Muscle of arm (tissue), 14 donors: ENCODE measurements at places on chromosomes 16 and 17.
A peak's percentile ranks its signal among the peaks of the same experiment; 100 is the strongest.

DNA sequence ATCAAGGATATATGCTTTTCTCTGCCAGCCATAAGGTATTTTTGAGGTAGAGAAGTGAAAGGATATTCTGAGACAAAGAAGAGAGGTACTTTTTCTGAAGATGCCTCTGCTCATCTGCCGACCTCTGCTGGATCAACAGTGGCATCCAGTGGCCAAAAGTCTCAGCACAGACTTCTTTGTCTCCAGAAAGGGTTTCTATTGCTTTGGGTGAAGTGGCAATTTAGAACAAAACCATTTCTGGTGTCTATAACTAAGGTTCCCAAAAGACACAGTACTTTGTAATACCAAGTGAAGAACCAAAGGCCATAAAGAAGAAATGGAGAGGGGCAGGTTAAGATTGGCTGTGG lies 155.2 kb upstream of the C17orf78 start:
- peak; percentile 12 for DNase-seq

GRCh38 chr17:17077101-17077500 lies 34.8 kb downstream of the MPRIP start:
- DNase-seq, result no peak

GRCh38 chr16:2090777-2091546 lies 43.2 kb downstream of the TSC2 start:
- DNase-seq, result peak; percentile 57

DNA sequence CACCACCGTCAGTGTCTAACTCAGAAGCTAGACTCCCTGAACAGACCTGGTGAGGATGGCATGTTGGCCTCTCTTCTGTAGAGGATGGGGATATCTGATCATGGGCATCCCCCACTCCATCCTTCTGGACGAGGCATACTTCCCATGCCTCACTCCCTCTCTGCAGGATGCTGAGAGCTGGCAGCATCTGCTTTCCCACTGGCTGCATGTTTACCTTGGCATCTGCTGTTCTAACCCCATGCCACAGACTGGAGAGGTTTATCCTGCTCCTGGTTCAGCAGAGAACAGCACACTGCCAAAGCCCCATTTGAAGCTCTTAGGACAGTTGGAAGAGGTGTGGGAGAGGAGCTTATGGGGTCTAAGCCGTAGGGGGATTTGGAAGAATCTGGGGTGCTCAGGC lies 46.0 kb downstream of the YPEL2 start:
- no peak for DNase-seq

GRCh38 chr16:66135421-66135831 lies 231.1 kb upstream of the CDH5 start:
- DNase-seq, result no peak

DNA sequence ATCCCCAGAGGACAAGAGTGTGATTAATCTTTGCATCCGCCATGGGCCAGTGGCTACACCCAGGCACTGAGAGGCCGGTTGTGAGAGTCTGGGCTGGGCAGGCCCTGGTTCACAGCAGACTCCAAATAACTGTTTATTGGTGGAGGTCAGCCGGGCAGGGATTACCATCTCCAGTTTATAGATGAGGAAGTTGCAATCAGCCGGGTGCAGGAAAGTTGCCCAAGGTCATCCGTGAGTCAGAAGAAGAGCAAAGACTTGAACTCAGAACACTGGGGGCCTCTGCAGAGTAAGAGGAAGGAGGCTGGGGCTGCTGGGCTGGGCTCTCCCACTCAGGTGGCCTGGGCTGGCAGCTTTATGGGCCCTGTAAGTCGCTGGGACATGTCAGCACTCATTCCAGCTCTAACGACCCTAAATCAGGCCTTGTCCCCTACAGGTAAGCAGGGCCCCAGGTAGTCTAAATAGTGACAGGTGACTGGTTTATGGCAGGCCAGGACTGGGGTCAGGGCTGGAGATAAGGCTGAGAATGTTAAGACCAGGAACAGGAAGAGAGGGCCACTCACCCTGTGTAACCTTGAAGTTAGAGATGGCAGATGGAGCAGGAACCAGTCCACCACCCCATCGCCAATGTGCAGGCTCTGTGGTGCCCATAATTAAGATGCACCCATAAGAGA lies 2.1 kb upstream of the CA4 start:
- no peak for DNase-seq

DNA sequence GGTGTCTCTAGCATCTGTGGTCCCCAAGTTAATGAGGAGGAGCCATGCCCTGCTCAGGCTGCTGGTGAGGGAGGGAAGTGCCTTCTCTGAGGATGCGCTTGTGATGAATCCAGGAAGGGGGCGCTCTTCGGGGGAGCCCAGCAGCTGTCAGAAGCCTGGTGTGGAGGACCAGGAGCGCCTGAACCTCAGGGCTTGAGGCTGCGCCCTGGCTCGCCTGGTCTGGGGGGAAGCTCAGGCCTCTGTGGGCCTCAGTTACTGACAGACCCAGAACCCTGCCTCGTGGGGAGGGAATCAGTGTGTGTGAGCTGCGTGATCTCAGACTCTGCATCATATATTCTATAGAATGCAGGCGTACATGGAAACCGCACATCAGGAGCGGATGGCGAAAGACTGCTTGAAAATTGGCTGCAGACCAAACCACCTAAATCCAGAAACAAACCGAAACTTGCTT lies 126.1 kb downstream of the SEC14L1 start:
- DNase-seq, result no peak

DNA sequence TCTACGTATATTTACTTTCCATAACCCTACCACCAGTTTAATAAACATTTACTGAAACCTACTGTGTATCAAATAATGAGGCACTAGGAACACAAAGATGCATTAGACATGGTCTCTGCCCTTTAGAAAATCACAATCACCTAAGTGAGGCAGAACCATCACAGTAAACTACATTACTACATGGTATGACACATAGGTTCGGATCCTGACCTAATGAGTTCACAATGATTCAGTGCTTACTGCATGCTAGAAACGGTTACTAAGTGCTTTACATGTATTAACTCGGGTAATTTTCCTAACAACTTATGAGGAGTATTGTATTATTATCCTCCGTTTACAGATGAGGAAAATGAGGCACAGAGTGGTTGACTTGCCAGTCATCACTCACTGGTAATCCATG lies 5.2 kb upstream of the SYNRG start:
- DNase-seq, result no peak

GRCh38 chr16:67028167-67028695 lies 718 bp upstream of the CBFB start:
- no peak for DNase-seq
